ENCODE measurements at places on chromosomes 1 and 21. TPM values are rescaled to one million over a fixed set of nuclear protein-coding genes. Genes with fewer than 3 reads are reported as not detected.

Gene GRIK3
- total RNA-seq: not detected

Gene S100A7
- not detected for total RNA-seq

Gene LCE2C
- not detected for total RNA-seq

Gene ARHGEF16
- total RNA-seq: 0.18 TPM

Gene FCRL1
- total RNA-seq: not detected

Gene OPTC
- total RNA-seq: not detected

Gene MIXL1
- not detected for total RNA-seq

Gene HES3
- not detected for total RNA-seq

Gene CFAP107
- total RNA-seq: not detected

Gene L1TD1
- total RNA-seq: not detected

Gene RIIAD1
- not detected for total RNA-seq

Gene CRP
- not detected for total RNA-seq

Gene ERRFI1
- total RNA-seq: 197 TPM

Gene ZBTB8A
- 8.9 TPM for total RNA-seq

Gene KCNN3
- total RNA-seq: 27.7 TPM

Gene TRIM67
- total RNA-seq: not detected

Gene GPR3
- total RNA-seq: 8.3 TPM

Gene TIMM17A
- 86.8 TPM for total RNA-seq

Gene IGSF5
- total RNA-seq: 2.9 TPM

Gene OSCP1
- 2.6 TPM for total RNA-seq

Gene USH2A
- not detected for total RNA-seq

Gene HPDL
- not detected for total RNA-seq
